ENCODE measurements at places on chromosomes 5 and 9. TPM values are rescaled to one million over a fixed set of nuclear protein-coding genes. Genes with fewer than 3 reads are reported as not detected.

DNA sequence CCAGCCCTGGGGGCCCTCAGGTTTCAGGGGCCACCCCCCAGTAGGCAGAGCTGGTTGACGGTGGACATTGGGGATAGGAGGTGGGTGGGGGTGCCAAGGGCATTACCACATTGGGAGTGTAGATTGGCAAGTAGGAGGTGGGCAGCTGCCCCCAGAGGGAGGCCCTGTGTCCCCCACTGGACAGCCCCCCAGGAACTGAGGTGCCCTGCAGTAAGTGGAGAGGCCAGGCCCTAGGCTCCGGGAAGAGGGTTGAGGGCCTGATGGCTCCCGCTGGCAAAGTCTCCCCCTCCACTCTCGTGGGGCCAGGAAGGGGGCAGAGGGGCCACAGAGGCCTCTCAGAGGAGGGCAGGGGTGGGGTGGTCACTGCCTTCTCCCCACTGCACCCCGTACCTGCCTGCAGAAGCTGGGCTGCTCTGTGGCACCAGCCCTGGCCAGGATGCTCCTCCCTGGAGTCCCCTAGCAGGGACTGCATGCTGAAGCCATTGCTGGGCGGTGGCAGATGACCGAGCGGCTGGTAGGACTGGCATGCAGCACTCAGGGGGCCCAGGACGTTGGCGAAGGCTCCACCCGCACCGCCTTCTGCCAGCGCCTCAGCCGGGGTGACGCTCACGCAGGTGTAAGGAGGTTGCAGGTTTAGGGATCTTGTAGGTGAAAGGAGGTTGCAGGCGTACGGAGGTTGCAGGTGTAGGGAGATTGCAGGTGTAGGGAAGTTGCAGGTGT, 89.6 kb upstream of the CACNA1B start:
- DNase-seq: no peak

DNA sequence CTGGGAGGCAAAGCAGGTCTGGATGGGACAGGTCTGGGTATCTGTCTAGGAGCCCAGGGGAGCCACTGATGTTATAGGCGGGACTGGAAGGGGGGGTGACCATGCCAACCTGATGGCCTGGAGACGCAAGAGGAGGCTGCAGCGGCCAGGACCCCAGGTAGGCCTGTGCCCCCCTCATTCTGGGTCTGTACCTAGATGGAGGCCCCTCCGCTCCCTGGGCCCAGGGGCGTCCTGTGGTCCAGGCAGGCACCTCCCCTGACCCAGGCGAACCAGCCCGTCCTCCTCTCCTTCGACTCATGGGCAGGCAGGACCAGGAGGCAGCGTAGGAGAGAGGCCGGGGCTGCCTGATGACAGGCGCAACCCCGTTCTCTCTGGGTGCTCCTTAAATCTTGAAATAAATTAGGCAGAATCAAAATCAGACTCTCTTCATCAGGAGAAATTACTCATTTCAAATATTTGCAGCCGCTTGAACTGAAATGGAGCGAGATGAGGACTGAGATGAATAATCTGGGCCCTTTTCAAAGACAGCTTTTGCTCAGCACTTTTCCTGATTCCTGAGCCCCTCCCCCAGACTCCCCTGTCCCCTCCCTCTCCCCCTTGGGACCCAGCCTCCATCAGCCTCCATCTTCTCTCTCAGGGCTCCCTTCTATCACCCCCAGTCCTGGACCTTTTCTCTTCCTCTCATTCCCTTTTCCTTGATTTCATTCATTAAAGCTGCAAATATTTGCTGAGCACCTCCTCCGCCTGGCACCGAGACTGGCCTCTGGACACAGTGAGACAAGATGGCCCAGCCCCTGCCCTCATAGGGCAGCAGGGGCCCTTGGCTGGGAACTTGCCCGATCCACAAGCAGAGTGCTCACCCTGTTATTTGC, 46.8 kb upstream of the IER5L start:
- DNase-seq: no peak

KCNIP1 gene
- polyA plus RNA-seq: 11.2 TPM

- DNase-seq: no peak
Observed at GRCh38 chr9:96109680-96110351, 192.2 kb downstream of the HSD17B3 start.

DNA sequence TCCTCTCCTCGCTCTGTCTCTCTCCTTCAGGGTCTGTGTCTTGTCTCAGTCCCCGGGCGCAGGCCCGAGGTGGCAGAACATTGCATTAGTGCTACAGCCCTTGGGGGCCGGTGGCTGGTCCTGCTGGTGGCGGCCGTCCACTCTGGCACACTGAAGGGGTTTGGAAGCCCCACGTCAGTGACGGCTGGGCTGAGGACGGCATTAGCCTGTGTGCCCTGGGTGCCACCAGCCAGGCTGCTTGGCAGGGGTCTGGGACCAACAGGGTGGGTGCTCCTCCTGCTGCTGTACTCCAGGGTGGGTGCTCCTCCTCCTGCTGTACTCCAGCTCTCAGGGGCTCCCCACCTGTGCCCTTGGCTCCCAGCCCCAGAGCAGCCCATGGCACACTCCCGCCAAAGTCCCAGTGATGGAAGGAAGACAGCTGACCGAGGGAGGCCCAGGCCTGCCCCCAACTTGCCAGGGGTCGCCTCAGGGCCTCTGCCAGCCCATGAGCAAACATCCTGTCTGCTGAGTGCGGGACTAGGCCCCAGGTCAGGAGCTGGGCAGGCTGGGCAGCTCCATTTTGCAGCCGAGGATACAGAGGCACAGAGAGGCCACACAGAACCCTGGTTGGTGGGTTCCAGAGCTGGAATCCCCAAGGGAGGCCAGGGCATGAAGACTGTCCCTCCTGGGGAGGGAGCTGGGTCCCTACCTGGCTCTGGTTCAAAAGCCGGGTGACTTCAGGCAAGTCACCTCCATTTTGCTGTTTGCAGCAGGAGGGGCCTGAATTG, 27.3 kb downstream of the SARDH start:
- DNase-seq: no peak

CDX1 gene
- polyA plus RNA-seq: 0.47 TPM

ZNF483 gene
- polyA plus RNA-seq: 3.8 TPM

- no peak for DNase-seq
Observed at GRCh38 chr5:138028971-138029365, 3.9 kb downstream of the FAM13B start.

DHFR gene
- 68.8 TPM for polyA plus RNA-seq

DNA sequence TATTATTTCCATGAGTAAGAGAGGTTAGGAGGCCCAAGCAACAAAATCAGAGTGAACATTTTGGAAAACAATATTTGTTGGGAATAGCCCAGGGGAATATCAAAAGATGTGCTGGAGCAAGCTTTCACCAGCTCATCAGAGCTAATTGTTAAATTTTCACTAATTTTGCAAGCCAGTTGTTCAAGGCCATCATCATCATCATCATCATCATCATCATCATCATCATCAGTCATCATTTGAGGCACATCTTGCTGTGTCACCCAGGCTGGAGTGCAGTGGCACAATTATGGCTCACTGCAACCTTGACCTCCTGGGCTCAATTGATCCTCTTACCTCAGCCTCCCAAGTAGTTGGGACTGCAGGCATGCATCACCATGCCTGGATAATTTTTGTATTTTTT, 350.5 kb upstream of the MEF2C start:
- no peak for DNase-seq

PRLR gene
- 39.0 TPM for polyA plus RNA-seq

DNA sequence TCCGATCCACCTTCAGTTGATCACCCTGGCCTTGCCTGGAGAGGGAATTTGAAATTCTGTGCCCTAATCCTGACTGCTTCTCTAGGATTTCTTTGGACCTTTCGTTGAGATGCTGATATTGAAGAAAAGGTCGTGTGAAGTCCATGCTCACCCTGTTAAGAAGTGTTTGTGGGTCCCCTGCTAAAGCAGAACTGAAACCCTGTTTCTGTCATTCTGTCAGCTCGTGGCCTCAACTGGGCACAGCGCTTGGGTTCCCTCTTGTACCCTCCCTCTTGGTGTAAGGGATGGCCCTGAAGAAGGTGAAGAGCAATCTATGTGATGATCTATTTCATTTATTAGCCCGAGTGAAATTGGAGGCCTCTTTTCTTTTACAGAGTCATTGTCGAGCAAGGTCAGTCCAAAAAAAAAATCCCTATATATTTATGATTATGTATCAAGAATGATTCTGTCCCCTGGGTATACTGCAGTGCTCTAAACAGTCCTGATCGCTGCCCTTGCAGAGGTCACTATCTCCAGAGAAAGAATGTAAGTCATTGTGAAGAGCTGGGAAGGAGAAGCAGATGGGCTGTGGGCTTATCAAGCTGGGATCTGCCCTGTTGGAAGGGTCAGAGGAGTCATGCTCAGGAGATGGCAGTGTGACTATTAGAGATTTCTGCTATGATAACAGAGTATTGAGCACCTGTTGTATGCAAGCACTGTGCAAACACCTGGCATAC, 56.1 kb downstream of the WWC1 start:
- no peak for DNase-seq

DNA sequence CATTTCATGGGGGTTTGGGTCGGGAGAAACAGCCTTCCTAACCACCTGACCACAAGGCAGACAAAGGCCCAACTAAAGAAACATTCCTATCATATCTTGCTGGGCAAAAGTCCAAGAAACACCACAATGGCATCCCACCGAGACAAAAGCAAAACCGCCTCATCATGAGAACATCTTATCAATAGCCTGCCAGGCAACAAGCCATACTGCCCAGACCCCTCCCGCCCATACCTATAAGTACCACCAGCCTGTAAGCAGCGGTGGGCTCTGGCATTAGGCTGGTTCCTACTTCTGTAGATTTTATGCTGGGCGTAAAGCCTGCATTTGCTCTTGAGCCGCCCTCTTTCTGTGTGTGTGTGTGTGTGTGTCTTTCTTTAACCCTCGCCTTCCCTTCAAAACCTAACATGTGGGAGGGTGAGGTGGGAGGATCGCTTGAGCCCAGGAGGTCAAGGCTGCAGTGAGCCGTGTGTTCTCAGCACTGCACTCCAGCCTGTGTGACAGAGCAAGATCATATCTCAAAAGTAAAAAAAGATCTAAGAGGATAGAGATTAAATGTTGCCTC, 56.9 kb downstream of the PDE6A start:
- no peak for DNase-seq

DNA sequence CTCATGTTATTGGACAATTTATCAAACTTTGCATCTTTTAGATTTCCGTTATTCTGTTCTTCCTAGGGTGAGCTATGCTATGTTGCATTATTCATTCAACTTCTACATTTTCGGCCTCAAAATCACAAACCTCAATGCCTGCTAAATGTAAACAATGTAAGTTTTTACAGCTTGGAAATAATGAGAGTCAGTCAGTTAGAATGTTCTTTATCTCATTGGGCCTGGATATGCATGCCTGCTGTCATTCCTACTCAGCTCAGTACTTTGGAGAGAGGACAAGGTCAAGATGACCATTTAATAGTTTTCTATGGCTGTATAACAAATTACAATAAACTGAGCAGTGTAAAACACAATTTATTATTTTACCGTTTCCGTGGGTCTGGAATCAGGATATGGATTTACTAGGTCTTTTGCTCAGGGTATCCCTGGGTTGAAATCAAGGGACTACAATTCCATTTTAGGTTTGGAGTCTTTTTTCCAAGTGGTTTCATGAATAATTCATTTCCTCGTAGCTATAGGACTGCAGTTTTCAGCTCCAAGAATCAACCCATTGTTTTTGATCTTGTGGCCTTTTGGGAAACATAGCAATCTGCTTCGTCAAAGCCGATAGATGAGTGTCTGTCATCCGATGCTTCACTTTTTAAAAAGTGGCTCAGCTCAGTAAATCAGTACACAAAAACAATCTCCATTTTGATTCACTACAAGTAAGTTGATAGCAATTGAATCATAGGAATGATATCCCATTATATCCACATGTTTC, 1143.2 kb upstream of the CDH6 start:
- DNase-seq: no peak

- no peak for DNase-seq
Observed at GRCh38 chr5:179114756-179115155, 54.6 kb downstream of the ZNF354C start.

GRCh38 chr9:110809038-110809595, 140.5 kb downstream of the MUSK start:
- no peak for DNase-seq

DNA sequence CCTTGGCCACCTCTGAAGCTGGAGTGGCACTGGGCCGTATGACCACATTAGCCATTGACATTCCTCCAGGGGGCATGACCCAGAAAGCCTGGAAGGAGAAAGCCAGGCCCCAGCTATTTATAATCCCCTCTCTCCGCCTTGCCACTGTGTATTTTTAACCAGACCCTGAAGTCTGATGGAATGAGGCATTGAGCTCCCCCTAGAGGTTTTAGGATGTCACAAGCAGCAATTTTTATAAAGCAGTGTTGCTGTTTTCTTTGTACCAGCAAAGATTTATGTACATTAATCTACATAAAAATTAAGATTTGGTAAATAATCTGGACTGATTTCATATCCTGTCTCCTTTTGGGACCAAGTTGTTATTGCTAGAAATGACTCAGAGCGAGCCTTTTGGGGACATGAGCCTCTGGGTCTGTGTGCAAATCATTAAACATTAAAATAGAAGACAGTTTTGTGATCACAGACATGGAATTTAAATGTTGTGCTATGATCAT, 127.1 kb downstream of the TRIO start:
- no peak for DNase-seq

DNA sequence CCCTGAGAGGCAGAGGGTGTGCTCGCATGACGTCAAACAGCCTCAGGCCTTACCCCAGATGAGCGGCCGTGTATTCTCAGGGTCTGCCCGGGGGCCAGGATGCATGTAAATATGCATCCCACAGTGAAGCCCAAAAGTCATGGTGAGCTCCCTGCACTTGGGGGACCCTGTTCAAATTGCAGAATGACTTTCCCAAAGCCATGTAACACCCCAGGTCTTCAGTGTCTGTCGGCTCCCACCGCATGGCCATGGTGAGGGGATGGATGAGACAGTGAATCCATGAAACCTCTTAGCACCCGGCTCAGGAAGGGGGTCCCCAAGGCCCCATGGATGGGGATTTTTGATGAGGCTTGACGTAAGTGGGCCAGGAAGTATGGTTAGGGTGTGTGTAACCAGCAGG, 9.3 kb upstream of the COL5A1 start:
- no peak for DNase-seq

COL15A1 gene
- polyA plus RNA-seq: 26.8 TPM

DNA sequence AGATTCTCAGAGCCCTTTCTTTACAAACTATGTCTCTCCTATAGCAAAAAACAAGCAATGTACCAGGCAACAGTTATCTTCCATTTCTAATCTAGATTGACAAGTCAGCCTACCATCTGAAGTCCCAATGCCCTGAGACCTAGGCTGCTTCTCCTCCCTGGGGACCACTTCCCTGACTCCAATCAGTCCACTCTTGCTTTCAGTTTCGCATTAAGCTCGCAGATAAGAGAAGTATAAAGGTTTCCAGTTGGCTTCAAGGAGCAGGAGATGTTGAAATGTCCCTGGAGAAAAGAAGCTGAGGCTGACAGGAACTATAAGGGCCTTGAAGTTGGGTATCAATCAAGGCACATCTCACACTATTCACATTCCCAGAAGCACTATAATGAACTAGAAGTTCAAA, 32.3 kb downstream of the ERP44 start:
- DNase-seq: no peak

NTNG2 gene
- 0.60 TPM for polyA plus RNA-seq

SETD9 gene
- 14.8 TPM for polyA plus RNA-seq

- no peak for DNase-seq
Observed at GRCh38 chr9:129624168-129624759, 1.7 kb upstream of the NTMT1 start.

GRCh38 chr5:7667216-7667767, 183.6 kb downstream of the CFAP90 start:
- DNase-seq: no peak

Data from left renal cortex interstitium (tissue), 4 donors.